ENCODE measurements at places on chromosomes 3 and 15. TPM values are rescaled to one million over a fixed set of nuclear protein-coding genes. Genes with fewer than 3 reads are reported as not detected.
A peak's percentile ranks its signal among the peaks of the same experiment; 100 is the strongest.

Gene SLC22A13
- polyA plus RNA-seq: 0.14 TPM

Gene CLEC3B
- 0.11 TPM for polyA plus RNA-seq

Gene MCTP2
- polyA plus RNA-seq: 19.5 TPM

Gene SUMF1
- 37.6 TPM for polyA plus RNA-seq

Gene SLC9A9
- 2.8 TPM for polyA plus RNA-seq

Gene DCUN1D1
- polyA plus RNA-seq: 10.9 TPM

Gene BTLA
- not detected for polyA plus RNA-seq

DNA sequence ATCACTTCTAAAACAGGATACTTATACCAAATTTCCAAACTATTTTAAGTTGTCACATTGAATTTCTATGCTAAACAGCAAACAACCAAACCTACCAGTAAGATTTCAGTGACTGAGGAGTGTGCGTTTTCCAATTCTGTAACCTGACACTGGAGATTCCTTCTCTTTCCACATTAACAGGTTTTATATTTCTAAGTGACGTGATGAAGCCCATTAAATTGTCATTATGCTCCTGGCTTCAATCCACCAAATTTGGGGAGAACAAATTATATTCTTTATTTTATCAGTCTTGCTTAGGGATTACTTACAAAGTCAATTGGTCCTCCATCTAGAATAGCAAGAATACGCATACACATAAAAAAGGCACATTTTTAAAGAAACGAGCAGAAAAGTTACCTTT, 764.8 kb upstream of the NR2F2 start:
- DNase-seq: no peak

DNA sequence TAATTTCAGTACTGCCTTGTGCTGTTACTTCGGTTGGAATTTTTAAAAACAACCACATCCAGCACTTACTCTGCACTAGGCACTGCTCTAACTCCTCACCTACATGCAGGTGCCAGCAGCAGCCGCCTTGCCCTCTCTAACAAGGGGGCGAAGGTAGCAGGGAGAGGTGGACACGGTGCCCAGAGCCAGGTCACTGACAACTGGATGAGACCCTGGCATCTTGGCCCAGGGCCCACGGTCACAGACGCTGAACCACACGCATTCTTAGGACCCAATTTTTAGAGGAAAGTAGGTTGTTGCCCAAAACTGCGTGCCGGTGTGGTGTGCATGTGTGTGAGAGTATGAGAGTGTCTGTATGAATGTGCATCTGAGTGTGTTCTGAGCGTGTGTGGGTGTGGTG, 63.4 kb upstream of the GATA2 start:
- no peak for DNase-seq

GRCh38 chr3:73024836-73025235, 28.2 kb downstream of the PPP4R2 start:
- peak; percentile 39 for DNase-seq

GRCh38 chr15:29652595-29652994, 169.7 kb downstream of the TJP1 start:
- no peak for DNase-seq

DNA sequence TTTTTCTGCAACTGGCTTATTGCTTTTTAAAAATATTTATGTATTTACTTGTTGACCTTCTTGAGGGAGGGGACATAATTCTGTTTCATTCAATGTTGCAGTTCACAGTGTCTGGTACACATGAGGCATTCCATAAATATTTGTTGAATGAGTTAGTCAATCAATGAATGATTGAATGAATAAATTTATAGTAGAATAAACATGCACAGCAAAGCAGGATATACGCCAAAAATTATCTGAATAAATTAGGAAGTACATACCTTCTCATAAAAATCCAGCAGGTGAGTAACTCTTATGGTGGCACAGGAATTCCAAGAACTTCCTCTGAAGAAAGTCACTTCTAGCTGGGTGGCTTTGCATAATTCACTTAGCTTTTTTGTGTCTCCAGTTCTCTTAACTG, 469.4 kb upstream of the ATP11B start:
- peak; percentile 19 for DNase-seq

GRCh38 chr3:102398176-102398575, 36.6 kb upstream of the ZPLD1 start:
- no peak for DNase-seq

DNA sequence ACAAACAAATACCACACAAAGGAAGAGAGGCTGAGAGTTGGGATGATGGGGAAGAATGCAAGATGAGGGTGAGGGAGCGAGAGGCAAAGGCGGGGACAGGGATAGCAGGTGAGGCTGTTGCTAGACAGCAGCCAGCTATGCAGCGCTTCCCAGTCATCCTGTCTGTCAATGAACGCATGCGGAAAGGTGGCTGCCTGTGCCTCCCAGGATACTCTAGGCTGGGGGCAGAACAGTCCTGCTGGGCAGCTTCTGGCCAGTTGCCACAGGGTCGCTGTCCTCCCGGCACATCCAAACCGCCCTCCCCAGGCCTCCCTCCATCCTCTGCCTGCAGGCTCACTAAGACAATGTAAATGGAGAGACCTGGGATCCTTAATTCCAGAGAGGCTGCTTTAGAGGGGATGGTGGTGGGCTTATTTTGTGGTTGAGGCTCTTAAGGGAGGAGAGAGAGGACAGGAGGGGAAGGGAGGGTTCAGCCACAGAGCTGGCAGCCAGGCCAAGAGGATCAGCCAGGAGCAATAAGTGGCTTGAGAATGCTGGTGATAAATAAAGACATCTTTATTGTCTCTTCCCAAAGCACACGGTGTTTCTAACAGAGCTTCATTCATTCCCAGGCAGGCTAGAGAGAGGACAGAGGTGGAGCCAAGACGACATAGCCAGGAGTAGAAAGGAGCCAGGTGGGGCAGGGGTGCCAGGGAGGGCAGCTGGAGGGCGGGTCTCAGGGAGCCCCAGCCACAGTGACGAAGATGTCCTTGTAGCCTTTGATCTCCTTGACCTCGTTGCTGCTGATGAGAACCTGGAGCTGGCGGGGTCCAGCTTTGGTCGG, 9.2 kb upstream of the TGM5 start:
- peak; percentile 7 for DNase-seq

DNA sequence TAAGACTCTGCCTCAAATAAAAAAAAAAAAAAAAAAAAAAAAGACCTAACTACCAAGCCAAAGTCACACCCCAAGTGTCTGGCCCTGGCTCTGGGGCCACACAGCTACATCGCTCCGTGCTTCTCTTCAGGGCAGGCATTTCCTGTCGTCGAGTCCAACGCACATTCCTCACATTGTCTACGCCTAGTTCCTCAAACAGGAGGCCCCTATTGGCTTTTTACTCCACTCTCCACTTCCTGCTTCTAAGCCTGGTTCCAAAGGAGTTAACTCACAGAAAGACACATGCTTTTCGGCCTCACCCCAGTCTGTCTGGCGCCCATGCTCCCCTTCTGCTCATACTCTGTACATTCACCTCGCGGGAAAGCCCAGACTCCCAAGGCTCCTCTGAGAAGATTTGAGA, 28.8 kb downstream of the KNG1 start:
- DNase-seq: peak; percentile 14

GRCh38 chr3:152100491-152101132, 168.1 kb upstream of the MBNL1 start:
- no peak for DNase-seq

- DNase-seq: no peak
These were observed 36.6 kb downstream of the GSK3B start for GRCh38 chr3:120057626-120058025.

GRCh38 chr15:60325905-60326304, 71.9 kb downstream of the ANXA2 start:
- DNase-seq: no peak

DNA sequence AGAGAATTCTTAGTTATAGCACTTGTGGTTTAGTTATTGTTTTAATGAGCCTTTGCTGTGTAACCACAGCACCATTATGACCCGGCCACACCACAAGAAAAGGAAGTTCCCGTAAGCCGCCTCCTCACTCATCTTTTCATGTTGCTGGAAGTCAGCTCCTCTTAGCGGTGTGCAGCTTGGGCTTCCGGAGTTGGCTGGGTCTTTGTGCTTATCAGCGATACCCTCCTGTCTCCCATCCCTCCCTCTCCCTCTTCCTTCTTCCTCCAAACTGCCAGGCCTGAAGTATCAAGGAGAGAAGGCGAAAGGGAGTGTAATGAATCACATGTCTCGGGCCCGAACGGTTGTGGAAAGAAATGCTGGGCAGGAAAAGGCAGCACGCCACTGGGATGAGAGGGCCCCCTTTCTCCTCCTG, 353.5 kb downstream of the MCTP2 start:
- DNase-seq: peak; percentile 33

DNA sequence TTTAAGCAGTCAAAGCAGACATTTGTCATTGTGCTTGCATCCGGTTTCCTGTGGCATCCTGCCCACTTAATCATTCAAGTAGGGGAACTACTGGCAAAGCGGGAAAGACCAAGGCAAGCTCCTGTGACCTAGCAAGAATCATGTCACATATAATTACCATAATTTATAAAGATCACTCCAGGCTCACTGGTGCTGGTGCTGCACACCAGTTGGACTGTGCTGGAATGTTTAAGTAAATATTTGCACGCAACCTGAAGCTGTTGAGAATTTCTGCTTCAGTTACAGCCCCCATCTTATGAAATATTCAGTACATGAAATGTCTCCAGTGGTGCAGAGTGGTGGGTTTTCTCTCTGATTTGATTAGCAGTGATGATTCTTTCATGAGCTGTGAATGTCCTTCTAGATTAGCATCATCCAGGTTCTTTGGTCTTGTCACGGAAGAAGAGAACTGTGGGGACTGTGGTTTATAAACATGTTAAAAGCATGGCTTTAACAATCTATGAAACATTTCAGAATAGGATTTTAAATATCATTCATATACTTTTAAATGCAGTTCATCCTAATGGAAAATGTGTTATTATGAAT, 621.3 kb upstream of the EPHA6 start:
- DNase-seq: no peak

DNA sequence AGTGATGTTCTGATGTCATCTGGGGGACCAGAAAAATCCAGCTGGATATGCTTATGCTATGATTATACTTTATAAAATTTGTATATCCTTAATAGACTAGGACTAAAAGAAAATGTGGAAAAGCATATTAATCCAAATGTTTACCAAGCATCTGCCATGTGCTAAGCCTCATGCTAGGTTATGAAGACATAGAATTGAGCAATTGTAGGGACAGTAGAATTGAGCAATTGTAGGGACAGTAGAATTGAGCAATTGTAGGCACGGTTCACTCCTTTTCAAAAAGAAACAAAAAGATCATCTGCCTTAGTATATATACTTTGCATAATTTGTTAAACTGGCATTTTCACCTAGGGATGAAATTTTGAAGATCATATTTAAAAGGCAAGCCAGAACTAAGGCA, 18.3 kb downstream of the ABHD5 start:
- no peak for DNase-seq

- DNase-seq: no peak
These were observed 23.9 kb downstream of the ATP13A3 start for GRCh38 chr3:194462936-194463335.

- no peak for DNase-seq
These were observed 828 bp upstream of the VWA5B2 start for GRCh38 chr3:184228376-184229137.

- DNase-seq: no peak
These were observed 73.3 kb downstream of the ABHD5 start for GRCh38 chr3:43764056-43764455.

DNA sequence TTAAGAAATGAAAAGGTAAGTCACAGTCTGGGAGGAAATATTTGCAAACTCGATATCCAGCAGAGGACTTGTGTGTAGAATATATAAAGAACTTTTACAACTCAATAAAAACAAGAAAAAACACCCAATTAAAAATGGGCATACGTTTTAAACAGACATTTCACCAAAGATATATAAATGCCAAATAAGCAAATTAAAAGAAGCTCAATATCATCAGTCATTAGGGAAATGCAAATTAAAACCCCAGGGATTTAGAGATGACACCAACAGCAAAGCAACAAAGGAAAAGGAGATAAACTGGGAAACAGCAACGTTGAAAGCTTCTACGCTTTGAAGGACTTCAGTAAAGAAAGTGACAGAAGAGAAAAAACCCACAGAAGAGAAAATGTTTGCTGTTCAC, 132.3 kb downstream of the NUP210 start:
- DNase-seq: no peak

DNA sequence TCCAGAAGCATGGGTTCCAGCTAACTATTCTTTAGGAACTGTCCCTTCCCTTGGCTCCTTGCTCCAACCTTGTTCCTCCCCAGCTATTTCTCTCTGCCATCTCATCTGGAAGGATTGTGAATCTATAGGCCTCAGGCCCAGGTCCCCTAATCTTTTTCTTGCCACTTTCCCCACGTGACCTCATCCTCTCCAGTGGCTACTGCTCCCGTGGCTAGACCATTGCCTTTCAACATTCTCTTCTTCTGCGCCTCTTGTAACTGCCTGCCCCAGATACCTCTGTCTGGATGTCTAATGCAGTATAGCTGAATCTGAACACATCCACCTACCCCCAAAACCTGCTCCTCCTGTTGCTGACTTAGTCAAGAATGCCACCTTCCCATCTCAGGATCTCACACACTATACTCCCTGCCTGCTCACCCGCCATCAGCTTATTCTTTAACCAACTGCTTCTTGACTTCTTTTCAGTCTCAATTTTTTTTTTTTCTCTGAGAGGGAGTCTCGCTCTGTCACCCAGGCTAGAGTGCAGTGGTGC, 5.2 kb downstream of the GPX1 start:
- no peak for DNase-seq

DNA sequence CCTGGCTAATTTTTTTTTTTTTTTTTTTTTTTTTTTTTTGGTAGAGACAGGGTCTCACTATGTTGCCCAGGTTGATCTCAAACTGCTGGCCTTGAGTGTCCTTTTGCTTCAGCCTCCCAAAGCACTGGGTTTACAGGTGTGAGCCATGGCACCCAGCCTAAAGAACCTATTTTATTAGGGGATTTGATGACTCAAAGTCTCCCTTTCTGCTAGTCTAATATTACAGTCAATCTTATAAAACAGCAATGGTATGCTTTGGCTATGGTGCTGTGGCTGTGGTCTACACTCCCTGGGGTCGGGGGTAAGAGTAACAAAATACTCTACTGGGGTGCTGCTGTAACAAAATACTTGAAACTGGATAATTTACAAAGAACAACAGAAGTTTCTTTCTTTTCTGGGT, 44.8 kb downstream of the ZNF589 start:
- DNase-seq: no peak

DNA sequence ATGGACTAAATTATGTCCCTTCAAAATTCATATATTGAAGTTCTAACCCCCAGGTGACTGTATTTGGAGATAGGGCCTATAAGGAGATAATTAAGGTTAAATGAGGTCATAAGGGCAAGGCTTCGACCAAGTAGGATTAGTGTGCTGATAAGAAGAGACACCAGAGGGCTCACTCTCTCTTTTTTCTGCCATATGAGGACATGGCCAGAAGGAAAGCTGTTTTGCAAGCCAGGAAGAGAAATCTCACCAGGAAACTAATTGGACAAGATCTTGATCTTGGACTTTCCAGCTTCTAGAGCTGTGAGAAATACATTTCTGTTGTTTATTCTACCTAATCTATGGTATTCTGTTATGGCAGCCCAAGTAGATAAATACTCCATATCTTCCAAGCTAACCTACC, 503.6 kb upstream of the NAALADL2 start:
- peak; percentile 21 for DNase-seq

DNA sequence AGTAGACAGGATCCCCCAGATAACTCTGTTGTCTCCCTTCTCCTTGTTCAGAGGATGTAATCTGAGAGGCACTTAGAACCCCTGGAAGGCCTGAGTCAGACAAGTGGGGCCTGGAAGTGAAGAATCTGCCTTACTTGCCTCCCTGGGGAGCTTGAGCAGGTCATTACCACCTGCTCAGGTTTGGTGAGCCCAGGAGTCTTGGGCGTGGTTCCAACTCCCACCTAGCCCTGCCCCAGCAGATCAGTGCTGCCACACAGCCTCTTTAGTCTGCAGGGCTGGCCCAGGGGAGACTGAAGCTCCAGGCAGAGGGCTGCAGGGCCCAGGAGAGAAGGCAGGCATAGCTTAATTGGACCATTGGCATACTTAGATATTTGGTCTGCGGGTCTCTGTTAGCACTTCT, 230.0 kb downstream of the ERC2 start:
- no peak for DNase-seq

Data from mammary epithelial cell (primary cell).